ENCODE measurements at places on chromosomes 5 and 9.

DNA sequence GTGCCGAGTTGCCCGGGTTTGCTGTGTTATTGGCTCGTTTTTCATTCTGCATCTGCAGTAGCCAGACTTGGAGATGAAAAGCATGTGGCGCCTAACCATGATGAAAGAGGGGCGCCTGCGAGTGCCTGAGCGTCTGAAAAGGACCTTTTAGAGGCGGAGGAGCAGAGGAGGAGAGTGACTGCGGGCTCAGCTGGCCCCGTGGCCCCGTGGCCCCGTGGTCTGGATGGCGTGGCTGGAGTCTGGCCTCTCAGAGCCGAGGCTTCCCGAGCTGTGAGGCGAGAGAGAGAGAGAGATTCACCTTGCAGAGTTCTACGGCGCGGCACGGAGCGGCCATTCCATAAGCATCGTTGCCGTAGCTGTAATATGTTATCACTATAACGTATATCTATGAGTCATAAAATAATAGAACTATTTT, 55.3 kb upstream of the RNU6ATAC start:
- no peak for DNase-seq

DNA sequence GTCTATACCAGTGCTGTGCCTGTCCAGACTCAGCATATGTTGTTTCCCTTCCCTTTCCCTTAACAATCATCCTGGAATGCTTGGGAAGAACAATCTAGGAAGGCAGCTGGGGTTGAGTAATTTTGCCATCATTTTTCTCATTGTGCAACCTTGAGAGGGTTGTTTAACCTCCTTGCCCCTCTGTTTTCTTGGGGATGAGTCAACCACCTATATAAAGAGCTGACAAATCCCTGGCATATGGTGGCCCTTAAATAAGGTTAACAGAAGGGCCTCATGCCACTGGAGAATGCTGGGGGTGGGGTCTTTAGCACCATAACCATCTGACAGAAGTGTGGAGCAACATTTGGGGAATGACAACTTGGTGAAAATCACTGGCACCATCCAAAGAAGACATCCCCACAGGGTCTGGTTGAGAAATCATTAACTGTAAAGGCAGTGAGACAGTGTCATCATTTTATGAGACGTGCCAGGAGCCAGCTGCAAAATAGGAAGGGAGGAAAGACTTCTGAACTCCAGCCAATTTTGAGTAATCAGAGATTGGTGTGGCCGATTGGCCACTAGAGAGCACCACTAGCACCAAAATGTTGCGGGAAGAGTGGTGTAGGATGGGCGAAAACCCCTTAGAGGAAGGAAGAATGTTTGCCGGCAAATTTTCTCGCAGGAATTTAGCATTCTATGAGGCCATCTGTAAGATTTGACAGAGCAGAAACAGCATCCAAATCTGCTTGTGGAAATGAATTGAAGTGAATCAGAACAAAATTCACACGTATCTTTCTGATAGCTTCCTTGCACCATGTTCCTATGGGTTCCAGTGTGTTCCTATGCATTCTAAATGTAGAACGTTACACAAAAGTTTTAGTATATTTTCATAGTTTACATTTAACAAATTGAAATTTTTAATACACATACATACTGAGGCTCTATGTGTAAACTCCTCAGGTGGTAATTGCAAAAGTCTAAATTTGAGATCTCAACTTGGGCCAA, 113.8 kb downstream of the MSX2 start:
- no peak for DNase-seq

DNA sequence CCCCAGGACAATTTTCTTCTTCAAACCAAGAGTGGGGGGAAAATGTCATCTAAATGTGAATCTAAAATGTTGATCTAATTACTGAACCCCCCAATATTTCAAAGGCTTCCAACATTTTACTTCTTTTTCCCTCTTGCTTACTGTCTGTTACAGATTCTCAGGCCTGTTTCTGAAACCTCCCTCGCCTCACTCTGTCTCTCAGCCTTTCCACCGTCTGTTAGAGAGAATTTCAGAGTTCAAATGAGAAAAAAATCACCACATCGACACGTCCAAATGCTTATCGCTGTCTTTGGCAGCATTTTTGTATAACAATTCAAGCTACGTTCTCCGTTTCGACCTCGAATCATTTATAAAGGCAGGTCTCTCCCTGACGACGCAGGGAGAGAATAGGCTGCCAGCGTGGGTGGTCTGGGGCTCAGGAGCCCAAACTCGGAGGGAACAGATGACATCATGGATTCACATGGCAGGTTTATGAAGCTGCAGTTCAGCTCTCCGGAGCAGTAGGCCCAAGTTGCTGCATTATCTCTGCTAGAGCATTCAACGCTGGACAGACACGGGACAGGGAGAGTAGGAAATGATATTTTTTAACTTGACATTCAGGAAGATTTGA, 139.8 kb downstream of the GAS1 start:
- peak; percentile 64 for DNase-seq

GRCh38 chr5:166068547-166069335, 2222.7 kb upstream of the WWC1 start:
- DNase-seq = no peak

DNA sequence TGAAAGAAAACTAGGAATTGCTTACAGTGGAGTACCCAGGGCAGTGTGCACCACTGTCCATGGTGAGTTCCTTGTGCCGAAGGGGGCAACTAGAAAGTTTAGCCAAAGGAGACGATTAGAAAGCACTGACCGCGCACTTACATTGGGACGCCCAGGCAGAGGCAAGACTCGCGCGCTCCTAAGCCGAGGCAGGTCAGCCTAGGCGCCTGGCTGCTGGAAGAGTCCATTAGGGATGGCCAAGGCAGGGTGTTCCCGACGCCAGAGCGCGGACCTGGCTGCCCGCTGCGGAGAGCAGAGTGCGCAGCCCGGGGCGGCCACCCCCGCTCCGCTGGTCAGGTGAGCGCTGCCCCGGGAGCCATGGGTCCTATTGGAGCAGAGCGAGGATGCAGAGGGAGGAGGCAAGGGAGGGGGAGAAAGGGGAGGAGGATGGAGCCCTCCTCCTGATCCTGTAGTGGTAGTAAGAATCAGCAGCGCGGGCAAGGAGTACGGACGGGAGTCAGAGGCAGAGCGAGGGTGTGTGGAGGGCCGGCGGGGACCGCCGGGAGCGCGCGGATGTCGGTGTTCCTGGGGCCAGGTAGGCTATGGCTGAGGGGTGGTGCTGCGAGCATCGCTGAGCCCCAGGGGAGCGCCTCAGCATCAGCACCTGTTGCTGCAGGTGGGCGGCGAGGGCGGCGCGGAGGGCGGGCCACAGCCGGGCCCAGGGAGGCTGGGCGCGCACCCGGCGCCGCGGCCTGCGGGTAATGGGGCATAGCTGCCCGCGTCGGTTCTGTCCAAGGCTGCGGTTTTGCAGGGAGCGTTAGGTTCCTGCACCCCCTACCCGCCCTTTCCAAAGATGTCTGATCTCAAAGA, at the start of gene ADGRV1:
TSS of gene ADGRV1 (plus strand) at position 454 of the 849 bp plus-strand sequence. CDS start at position 553, 99 bp downstream.
- DNase-seq = peak; percentile 58

GRCh38 chr5:125140855-125141254, 394.4 kb upstream of the ZNF608 start:
- DNase-seq = no peak

- no peak for DNase-seq
Observed at GRCh38 chr5:145247745-145248040, 587.4 kb downstream of the PRELID2 start.
